ENCODE measurements at places on chromosomes 7 and 10.

DNA sequence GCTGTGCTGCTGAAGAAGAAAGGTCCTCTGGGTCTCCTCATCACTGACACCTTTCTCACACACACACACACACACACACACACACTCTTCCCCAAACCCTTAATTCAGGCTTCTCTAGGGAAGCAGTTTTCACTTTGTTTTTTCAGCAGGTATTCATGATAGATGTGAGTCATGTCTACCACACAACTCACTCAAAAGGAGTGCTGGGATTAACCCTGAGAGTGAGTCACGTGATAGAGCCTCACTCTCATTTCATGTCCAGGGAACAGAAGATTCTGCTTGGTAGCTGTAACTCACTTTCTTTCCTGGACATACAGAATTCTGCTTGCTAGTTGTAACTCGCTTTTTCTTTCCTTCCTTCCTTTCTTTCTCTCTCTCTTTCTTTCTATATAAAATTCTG lies 45.4 kb downstream of the VIM start:
- DNase-seq = peak; percentile 28

- no peak for DNase-seq
Measured at GRCh38 chr10:33897291-33897752, 562.9 kb upstream of the NRP1 start.

- no peak for DNase-seq
Measured at GRCh38 chr7:4549681-4550080, 132.4 kb upstream of the FOXK1 start.

DNA sequence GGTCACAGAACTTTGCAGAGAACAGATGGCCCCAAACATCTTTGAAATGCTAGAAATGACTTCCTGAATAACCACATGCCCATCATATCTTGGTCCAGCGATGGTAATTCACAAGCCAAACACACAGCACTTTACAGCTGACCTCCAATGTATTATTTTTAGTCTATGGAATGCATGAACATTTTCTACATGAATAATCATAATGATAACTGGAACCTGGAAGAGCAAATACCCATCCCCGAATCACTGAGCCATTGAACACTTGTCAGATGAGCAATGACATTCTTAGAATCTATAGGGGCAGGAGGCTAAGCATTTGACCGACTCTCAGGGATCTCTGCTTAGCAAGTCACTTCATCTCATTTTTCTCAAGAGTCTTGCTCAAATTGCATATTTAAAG lies 167.3 kb downstream of the CREB5 start:
- no peak for DNase-seq

DNA sequence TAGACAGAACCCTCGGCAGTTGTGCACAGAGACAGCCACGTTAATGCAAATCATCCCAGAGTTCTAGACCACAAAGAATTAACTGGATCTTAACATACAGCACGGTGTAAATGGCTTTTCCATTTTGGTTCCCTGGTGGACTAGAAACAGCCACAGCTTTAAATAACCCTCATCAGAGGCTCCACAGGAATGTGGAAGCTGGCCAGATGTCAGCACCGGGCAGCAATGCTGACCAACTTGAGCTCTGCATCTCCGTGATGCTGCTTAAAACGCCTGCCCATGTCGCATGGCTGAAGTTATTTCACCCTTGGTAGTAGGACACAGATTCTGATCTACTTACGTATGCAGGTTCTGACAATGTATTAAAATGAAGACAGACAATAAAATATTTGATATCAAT lies 24.5 kb downstream of the RSU1 start:
- no peak for DNase-seq

GRCh38 chr7:159066816-159067575 lies 77.7 kb downstream of the VIPR2 start:
- no peak for DNase-seq

GRCh38 chr10:75899816-75900390 lies 468.5 kb downstream of the LRMDA start:
- DNase-seq = no peak

GRCh38 chr7:146878901-146879300 lies 762.3 kb downstream of the CNTNAP2 start:
- no peak for DNase-seq

DNA sequence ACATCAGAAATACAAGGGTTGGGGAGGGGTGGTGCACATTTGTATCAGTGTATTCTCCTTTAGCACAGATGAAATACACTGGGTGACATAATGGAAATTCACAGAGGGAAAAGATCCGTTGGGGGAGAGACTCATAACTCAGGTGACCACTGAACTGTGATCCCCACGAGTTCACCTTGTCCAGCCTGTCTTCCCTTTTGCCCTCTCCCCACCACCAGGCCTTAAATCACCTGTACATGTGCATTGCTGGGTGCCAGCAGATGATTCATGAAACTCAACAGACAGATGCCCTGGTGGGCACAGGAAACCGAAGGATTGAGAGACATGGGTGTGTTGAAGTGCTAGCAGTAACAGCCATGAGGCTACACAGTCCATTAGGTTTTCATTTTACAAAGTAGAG lies 253.3 kb downstream of the PLXNA4 start:
- no peak for DNase-seq

DNA sequence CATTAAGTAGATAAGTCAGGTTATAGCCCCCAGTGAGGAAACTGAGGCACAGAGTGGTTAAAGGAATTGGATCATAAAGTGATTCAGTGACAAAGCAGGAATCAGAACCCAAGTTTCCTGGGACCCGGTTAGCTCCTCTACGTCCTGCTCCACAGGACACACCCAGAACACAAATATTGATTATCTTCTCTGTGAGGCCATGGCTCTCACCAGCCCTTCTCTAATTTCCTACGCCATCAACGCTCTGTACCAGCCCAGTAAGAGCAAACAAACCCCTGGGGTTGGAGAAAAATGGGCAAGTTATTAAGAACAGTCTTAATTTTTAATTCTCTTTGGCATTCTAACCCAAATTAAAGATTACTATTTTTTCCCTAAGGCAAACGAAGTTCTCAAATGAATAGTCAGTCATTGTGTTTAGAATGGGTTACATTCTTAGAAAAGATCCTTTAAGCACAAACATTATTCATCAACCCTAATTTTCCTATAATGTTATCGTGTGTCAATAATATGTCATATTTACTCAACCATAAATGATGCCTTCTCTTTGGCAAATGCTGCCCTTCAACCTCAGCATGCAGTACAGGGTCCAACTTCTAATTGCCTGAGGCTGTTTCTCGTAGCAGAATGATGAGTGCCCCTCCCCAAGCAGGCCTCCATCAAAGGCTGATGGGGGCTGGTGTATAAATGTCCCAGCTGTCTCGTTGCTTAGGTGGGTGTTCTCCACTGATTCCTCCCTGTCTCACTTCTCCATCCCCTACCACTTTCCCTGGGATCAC lies 25.4 kb upstream of the TM9SF3 start:
- DNase-seq = no peak

GRCh38 chr7:86790383-86790782 lies 146.7 kb downstream of the GRM3 start:
- no peak for DNase-seq

DNA sequence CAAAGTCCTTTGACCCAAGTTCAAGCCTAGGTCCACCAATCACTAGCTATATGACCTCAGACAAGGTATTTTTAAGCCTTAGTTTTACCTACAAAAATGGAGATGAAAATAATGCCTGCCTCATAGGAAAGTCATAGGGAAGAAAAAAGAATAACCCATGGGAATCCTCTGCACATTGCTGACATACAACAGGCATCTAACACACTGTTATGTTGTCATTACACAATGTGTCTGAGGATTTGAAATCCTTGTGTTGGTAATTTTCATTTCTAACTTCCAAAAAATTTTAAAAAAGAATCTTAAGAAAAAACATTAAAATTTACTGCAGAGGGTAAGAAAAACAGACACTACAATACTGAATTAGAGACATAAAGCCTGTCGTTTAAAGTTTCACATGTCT lies 5.7 kb downstream of the ANK3 start:
- DNase-seq = no peak

GRCh38 chr7:32569388-32570289 lies 74.3 kb downstream of the AVL9 start:
- no peak for DNase-seq

- peak; percentile 52 for DNase-seq
Measured at GRCh38 chr10:70880077-70880534, 8.3 kb downstream of the PCBD1 start.

DNA sequence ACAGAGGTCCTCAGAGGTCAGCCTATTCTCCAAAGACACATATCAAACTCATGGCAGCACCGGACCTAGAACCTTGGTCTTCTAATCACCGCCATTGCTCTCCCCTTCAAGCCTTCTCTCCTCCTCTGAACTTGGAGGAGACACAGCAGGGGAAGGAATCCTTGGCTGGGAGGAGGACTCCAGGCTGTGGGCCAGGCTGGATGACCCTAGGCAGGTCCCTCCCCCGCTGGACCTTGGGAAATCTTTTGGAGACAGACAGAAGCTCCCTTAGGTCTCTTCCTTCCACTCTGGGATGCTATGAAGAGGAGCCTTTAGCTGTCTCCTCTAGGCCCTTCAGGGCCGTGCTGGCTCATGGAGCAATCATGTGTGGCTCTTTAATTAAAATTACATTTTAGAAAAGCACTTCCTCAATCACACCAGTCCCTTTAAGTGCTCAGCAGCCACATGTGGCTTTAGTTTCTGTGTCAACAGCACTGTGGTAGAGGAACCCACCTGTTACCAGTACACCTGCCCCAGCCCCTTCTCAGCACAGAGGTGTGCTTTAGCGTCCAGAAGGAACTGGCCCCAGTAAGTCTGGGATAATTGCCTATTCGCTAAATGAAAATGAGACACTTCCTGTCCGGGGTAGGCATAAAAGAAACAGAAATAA lies 238.2 kb downstream of the CELF2 start:
- DNase-seq = no peak

DNA sequence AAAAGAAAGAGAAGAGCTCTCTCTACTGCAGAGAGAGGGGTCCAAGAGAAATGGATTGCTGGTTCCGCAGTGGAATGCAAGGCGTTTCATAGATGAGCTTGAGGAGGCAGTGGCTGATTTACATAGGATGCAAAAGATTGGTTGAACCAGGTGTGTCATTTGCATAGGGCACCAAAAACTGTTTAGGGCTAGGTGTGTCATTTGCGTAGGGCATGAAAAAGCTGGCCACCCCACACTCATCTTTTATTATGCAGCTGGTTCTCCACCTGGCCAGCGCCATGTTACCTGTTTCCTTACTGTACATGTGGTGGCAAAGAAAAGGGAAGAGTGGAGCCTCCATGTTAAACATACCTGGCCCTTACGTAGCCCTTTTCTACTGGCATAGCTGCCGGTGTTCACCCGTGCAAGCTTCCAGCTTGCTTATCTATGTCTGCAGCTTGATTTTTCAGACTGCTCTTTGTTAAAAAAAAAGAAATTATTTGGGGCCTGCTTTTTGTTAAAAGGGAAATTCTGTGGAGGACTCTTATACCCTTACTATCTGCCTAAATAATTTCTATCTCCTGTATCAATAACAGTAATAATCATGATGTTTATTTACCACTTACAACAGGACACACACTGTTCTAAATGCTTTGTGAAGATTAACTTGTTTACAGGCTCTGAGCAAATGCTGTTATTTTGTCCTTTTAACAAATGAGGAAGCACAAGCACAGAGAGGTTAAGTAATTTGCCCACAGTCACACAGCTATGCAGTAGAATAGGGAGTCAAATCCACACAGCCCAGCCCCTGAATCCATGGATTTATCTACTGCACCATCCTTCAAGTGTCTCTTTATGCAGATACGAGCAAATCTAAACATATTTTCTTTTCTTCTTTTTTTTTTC lies 33.3 kb downstream of the CASP7 start:
- DNase-seq = no peak

GRCh38 chr10:78019264-78019663 lies 10.1 kb downstream of the POLR3A start:
- no peak for DNase-seq

DNA sequence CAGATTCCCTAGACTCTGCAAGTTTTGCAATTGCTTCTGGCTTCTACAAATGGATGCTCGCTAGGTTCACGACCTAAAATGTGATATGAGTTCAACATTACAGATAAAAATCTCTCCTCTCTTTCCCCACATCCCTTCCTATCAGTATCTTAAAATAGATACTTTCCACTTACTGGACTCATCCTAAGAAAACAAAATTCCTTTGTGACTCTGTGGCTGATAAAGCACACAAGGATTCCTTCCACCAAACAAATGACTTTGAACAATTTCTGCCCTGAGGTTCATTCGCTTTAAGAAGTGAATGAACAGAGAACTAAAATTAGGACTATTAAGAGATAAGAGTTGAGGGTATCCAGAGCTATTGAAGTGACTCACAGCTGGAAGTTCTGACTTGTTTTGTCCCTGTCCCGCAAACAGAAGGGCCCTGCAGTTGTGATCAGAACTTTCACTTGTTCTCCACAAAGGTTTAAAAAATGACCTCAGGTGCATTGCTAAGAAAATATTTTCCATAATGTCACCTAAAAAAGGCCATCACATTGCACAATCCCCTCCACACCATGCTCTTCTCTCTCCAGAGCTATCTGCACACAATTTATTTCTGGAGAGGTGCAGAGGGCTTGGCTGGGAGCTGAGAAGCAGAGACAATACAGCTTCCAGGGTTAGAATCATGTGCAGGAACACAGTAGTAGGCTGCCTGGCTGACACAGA lies 96.1 kb downstream of the PIP4K2A start:
- no peak for DNase-seq

GRCh38 chr10:11602919-11603523 lies 8.4 kb downstream of the USP6NL start:
- no peak for DNase-seq

DNA sequence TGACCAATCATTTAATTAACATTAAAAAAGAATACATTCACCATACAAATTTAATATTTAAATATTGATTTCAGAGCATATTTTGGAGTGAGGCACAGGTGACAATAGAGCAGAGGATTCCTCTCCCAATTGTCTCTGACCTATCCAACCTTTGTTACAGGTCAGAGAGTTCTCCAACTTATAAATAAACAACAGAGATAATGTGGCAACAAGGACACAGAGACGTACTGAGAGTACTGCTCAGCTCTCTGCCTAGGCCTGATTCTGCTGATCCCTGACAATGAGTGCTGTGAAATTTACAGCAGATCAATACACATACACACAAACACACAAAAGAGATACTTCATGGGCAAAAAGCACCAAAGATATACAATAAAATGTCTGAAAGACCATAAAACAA lies 18.3 kb upstream of the AGAP5 start:
- DNase-seq = no peak

DNA sequence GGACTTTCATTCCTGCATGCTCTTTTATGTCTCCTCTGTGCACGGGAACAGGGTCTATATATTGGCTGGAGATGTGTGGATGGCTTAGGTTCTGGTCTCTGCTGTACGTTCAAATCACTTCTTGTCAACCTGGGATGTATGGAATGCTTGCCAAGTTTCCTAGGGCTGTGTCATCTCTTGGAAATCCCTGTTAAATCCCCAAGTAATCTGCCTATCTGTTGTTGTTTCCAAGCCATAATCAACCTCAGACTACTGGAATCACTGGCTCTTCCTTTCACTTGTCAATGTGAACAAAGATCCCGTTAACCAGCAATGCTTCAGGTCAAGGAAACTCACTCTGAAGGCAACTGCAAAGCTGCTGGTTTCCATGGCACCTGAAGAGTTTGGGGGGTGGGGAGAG lies 93.3 kb upstream of the FAM171A1 start:
- no peak for DNase-seq

Measured in GM04504 (cell line).